ENCODE measurements at places on chromosomes 13 and 19.

DNA sequence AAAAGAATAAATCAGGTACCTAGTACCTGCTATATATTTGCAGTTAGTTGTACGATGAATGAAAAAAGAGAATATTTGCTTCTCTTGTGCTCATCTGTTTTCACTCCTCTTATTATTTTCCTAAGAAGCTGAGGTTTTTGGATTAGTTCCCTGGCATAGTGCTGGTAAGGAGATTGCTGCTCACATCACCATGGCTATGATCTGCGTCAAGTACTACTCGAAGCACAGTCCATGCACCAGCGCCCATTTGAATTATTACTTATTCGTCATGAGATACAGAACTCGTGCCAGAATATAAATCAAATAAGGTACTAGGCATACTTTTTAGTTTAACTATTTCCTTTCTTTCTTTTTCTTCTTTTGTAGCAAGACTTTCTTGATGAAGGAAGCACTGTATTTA lies 7.1 kb downstream of the SERTM1 start:
- DNase-seq = no peak

- no peak for DNase-seq
Observed at GRCh38 chr13:36259361-36260137, 38.1 kb downstream of the CCDC169 start.

DNA sequence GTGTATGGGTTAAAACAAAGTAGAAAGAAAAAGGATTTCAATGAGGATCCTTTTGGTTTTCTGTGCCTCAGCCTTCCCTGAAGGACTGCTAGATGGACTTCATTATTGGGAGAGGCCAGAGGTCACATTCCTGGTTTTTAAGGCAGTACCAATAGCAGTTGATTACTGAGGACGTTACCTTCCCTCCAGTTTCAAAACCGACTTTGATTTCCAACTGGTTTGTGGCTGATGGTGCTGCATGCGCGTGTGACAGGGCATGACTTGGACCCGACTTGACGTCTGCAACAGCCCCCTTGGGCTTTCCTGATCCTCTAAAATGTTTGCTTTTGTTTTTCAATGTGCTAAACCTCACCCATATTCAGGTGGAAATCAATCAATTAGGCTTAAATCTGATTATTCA lies 314.3 kb upstream of the ARGLU1 start:
- DNase-seq = no peak

DNA sequence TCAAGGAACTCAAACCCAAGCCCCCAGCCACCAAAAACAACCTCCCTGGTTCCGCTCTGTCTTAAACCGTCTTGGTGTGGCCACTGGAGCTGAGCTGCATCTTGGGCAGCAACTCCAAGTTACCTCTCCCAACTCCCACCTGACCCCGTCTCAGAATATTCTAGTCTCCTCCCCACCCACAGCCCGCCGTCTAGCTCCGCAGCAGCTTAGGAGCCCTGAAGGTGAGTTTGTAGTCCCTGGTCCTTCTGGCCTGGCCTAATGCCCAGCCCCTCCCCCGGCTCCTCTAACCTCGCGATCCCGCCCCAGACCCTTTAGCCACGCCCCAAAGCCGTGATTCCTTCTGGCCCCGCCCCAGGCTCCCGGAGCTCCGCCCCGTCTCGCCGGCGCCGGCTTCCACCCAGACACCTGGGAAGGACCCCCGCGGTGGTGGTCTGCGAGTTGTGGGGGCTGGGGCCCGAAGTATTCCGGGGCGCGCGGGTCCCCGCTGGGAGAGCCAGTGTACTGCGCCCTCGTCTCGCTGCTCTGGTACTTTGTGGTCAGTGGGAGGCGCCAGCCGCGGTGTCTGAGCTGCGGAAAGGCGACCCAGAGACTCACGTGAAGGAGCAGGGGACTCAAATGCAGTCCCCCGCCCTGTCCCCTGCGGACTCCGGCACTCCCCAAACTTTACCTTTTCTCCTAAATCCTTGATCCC lies 2.5 kb upstream of the LHB start:
- peak; percentile 83 for DNase-seq

- peak; percentile 94 for DNase-seq
Observed at GRCh38 chr19:56838909-56839651, 1.4 kb downstream of the PEG3 start.

DNA sequence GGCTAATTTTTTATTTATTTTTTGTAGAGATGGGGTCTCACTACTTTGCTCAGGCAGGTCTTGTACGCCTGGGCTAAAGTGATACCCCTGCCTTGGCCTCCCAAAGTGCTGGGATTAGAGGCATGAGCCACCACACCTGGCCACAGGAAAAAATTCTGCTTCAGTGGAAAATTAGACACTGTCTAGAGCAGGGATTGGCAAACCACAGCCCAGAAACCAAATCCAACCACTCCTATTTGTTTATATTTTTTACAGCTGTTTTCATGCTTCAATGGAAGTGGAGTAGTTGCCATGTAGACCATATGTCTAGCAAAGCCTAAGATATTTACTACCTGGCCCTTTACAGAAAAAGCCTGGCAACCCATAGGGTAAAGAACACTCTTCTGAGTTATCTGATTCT lies 123.7 kb upstream of the MRI1 start:
- DNase-seq = no peak

DNA sequence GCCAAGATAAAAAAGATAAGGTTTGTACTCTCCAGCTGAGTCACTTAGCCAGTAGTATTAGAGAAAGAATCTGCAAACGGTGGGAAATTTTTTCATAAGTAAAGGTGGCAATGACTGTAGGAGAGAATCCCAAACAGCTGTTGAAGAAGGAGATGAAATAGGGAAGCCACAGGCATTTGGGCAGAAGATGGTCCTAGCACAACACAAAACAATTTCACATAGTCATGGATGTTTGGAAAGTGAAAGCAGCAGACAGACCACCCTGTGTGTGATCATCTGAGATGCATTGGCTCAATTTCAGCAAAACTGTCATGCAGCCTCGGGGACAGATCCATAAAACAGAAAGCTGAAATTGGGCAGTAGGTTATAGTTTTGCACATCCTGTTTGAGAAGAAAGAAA lies 2832.4 kb downstream of the PCDH9 start:
- DNase-seq = no peak

- no peak for DNase-seq
Observed at GRCh38 chr13:109383683-109384082, 402.7 kb downstream of the IRS2 start.

DNA sequence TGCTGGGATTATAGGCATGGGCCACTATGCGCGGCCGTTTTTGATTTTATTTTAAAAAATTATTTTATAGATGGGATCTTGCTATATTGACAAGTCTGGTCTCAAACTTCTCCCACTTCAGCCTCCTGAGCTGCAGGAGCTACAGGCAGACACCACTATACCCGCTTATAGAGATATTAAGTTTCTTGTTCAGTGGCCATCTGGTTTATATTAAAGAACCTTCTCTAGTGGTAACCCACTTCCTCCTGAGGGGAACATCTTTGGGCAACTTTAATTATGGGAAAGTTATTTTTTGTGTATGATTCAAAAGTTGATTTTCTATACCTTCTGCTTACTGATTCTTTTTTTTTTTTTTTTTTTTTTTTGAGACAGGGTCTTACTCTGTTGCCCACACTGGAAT lies 172.7 kb downstream of the KLF5 start:
- DNase-seq = no peak

DNA sequence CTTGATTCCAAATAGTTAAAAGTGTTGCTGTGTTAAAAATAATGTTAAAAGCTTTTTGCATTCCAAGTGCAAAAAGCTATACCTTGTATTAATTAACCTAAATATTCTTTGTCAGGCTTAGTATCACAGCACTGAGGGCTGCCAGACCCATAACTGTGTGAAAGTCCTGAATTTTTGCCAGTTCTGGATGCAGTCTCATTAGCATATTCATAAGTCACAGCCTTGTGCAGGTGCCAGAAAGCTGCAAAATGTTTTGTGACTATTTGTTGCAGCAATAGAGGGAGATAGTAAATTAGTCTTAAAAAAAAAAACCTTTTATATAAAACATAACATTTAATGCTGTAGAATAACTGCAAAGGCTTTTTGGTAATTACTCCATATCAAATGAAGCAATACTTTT lies 56.6 kb downstream of the SLITRK1 start:
- no peak for DNase-seq

DNA sequence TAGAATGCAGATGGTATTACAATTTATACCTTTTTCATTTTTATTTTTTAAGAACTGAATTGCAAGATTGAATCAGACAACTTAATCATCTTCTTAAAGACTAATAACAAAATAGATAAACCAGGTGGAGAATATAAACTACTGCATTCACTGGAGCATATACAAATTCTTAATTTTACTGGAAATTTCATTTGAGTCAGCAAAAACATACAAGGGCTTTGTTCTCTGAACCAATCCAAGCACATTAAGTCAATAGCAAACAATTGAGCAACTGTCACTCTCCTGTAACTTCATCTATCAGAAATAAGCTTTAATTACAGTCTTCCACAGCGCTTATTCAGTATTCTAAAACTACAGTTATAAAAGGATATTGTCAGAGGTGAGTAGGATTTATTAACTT lies 167.4 kb upstream of the OBI1 start:
- DNase-seq = no peak

DNA sequence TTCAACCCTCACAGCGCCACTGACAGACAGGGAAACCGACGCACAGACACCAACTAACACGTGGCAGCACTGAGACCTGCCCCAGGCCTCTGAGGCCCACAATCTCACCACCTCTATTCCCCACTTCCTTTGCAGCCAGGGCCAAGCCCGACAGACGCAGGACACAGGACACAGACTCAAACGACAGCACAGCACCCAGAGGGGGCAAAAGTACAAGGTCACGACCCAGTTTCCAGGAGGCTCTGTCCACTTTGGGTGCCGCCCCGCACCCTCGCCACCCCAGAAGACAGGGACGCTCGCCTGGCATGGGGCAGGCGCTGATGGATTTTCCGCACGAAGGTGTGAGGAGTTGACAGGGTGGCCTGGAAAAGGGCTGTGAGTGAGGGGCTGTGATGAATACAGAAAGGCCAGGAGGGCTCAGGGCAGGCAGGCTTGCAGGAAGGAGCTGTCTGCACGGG lies 48.8 kb downstream of the MLLT1 start:
- peak; percentile 25 for DNase-seq

- DNase-seq = no peak
Observed at GRCh38 chr19:15651791-15652190, 11.1 kb downstream of the CYP4F3 start.

- no peak for DNase-seq
Observed at GRCh38 chr13:27194895-27195764, 23.5 kb upstream of the USP12 start.

GRCh38 chr19:6767357-6768235 lies at the start of gene SH2D3A:
TSS of gene SH2D3A (minus strand) at chr19:6767435. CDS start at chr19:6763748, 3,687 bp downstream.
- DNase-seq = peak; percentile 85

DNA sequence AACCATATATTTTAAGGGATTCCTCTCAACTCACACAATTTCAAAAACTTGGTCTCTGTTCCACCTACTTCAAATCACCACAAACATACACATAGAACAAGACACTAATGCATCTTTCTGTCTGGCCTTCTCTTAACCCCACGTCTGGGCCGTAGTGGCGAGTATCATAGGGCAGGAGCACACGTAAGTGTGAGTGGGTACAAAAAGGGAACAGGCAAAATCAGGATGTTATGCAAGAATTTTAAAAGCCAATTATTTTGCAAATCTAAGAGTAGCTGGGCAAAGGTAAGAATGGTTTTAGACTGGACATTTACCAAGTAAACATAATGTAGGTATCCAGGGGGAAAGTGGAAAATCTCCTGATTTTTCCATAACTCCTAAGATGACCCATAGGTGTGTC lies 35.1 kb downstream of the MTMR6 start:
- no peak for DNase-seq

- DNase-seq = no peak
Observed at GRCh38 chr19:6812612-6813011, 40.1 kb downstream of the VAV1 start.

DNA sequence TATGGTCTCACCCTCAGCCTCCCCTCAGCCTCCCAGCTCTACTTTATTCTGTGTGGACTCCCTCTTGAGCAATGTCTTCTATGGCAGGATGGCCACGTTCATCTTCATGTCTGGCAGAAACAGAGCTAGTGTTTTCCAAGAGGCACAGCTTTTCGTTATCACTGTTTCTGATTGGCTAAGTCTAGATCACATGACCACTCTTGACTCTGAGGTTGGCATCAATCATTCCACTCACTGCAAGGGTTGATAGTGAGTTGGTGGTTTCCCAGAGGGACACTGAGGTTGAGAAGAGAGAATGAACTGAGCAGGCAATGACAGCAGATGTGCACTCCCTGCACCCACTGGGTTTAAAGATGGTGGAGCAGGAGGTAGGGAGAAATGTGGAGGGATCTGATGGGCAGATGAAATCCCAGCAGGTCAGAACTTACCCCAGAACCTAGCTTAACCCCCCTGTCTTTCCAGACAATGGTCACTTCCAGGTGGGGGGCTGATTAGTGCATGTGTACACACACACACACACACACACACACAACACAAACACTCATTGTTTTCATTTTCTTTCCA lies 26.3 kb upstream of the UQCRFS1 start:
- no peak for DNase-seq

- DNase-seq = no peak
Observed at GRCh38 chr13:110319397-110319773, 12.3 kb downstream of the COL4A2 start.

DNA sequence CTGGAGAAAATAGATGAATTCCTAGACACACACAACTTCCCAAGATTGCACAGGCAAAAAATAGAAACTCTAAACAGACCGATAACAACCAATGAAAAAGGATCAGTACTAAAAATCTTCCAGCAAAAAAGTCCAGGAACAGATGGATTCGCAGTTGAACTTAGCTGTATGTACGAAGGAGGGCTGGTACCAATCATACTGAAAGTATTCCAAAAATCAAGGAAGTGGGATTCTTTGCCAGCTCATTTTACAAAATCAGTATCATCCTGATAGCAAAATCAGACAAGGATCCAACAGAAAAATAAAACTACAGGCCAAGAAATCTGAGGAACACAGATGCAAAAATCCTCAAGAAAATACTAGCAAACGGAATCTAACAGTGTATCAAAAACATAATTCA lies 6.5 kb upstream of the LILRB2 start:
- DNase-seq = no peak

DNA sequence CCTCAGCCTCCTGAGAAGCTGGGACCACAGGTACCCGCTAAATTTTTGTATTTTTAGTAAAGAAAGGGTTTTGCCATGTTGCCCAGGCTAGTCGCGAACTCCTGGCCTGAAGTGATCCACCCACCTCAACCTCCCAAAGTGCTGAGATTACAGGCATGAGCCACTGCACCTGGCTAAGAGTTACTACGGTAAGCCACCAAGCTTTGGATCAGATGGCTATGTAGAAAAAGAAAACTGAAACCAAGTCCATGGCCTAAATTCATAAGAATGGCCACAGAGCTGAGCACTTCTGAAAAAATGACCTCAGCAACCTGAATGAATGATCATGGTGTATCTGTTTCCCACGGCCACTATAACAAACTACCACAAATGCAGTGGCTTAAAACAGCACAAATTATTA lies 9.4 kb downstream of the OPA3 start:
- no peak for DNase-seq
